ENCODE measurements at places on chromosomes 5 and 9.

DNA sequence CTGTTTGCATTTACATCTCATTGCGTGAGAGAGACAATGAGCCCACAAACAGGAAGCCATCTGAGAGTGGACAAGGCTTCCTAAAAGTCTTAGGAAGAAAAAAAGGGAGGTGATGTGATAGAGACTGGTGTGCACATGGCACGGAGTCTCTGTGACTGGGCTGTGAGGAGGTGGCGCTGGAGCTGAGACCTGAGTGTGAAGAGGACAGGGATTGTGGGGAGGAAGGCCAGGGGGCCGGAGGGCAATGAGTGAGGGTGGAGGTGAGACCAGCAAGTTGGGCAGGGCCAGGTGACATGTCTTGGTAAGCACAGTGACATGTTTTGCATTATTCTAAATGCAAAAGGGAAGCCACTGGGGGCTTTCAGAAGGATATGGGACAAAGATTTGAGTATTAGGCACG, 45.0 kb downstream of the TSPAN17 start:
- DNase-seq: no peak

- DNase-seq: no peak
Measured at GRCh38 chr5:65893749-65894430, 32.5 kb upstream of the ERBIN start.

DNA sequence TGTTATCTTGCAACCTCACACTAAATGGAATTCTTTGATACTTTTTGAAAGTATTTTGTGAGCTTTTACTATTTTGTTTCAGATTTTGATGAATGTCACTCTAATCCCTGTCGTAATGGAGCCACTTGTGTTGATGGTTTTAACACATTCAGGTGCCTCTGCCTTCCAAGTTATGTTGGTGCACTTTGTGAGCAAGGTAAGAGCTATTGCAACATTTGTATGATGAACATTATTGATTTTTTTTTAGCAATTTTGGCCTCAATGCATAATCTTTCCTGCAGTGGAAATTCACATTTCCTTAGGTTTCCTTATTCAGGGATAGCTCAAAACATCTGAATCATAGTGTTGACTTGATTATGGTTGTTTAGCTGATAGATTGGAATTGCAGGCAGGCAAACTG, 76.3 kb downstream of the VCAN start:
- DNase-seq: no peak

- DNase-seq: no peak
Measured at GRCh38 chr5:142749321-142749720, 20.9 kb upstream of the ARHGAP26 start.

DNA sequence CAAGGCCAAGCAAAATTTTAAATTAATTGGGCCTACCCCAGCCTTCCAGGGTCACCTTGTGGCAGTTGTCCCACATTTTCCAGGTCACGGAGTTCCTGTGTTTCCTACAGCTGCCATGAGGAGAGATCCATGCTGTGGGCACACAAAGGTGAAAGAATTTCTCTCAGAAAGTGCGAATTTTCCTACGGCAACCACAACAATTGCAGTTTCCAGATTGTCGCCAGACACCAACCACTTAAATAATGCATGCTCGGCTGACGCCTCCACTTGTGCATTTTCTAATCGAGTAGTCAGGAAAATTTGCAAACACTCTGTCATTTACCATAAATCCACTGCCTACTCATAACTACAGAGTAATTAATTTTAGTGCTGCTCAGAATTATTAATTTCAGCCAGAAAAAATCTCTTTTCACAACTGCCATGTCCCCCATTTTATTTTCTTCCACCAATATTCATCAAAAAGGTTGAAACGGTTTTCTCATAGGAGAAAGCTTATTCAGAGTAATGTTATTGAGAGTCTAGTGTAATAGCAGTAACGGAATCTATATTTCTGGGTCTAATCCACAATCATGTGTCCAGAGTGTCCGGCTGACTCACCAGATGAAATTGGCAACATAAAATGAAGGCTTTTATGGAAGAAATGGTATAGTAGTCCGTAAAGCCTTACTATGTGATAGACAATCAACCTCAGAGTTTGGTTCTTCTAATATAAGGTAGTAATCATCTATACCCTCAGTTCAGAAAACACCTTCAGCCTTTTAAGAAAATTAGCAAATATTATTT, 389.8 kb downstream of the NR2F1-AS1 start:
- no peak for DNase-seq

DNA sequence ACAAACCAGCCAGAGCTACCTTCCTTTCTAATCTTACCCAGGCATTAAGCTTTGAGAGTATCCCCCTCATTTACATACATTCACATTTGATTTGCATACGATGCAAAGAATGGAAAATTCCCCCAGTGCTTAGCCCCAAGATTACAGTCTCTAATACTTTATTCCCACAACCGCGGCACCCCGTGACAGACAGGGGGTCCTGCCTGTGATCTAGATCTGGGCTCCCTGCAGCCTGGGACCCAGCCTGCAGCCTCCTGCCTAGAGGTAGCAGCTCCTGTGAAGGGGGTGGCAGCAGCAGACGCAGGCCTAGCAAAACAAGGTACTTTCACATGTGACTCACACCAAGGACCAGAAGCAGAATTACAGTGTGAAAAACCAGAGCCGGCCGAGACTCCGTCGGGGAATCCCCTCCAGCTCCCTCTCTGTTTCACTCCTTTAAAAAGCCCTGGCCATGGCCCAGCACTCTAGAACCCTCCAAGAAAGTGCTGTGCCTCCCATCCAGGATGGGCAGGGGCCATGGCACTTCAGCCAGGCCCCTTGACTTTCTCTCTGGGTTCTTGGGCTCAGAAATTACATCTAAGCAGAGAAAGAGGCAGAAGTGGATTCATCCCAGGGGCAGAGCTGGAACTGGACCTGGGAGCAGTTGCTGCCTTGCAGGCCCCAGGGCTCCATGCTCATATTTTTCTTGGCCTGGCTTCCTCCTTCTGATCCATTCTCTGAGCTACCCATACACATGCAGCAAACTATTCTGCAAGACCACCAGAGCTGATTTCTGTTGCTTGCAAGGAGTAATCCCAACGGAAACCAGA, 14.0 kb upstream of the TCF7 start:
- DNase-seq: no peak

DNA sequence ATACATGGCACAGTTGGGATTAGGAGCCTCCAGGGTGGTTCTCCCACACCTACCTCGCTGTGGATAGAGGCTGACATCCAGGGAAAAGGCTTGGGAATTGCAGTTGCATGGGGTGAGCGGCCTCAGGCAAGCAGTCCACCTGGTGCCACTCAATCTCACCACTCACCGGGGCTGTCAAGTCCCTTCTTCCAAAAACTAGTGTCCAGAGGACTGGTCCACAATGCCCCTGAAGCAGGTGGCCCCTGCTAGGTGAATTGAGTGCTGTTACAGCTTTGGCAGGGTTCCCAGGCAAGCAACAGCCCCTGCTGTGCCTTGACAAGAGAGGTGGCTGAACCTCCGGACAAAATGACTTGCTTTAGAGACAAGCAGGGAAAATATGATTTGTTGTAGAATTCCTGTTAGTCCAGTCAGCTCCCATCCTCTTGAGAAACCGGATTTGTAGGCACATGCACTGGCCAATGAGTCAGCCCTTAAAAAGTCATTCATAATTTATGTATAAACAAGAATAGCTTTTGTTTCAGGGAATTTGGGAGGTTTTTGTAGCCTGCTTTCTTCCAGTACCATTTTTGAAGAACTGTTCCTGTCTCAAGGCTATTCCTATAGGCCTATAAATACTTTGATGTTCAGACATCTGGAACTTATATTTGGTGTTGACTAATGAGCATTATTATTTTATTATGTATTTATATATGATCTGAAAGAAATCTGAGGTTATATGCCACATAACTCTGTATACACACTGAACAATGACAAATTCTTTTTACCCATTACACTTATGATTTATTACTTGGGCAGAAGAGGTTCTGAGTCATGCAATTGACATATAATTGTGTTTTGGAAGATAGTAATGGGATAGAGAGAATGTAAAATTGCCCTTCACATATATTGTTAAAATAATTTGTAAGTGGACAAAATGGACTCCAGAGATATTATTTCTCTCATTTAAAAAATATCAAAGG, 411.1 kb downstream of the ACTL7B start:
- no peak for DNase-seq

- DNase-seq: no peak
Measured at GRCh38 chr5:97192580-97193354, 9.7 kb upstream of the RIOK2 start.

DNA sequence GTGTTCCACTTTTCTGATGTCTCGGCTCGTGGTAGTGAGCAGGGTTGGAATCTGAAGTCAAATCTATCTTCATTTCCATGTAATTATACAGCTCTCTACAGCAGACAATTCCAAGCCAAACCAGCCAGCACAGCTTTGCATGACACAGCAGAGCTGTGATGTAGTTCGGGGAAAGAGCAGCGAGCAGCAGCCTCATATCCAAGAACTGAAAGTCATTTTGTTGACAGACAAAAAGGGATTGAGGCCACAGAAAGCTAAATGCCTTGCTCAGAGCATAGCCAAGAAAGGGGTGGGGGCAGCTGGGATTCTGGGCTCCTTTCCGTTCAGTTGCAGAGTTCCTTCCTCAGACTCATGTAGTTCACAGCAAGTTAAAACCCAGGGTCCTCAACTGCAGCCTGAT, 32.1 kb downstream of the LCP2 start:
- no peak for DNase-seq

DNA sequence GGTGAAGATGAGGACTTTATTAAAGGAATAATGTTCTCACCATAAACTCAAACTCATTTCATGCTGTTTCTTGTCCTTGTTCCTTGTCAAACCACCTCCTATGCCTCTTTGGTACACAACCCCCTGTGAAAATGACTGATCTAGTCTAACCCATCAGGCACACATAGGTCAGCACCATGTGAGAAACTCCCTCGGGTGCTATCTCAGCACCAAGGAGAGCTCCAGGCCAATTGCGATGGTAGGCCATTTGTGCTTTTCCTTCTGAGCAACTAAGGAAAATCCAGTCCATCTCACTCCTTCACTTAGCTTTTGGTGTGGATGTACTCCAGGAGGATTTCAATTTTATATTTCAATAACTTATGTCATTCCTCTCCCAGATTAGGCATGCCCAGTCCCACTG, 199.8 kb downstream of the ZNF608 start:
- no peak for DNase-seq

All from upper lobe of right lung (tissue), 1 donor.